ENCODE measurements at places on chromosomes 12 and 14. TPM values are rescaled to one million over a fixed set of nuclear protein-coding genes. Genes with fewer than 3 reads are reported as not detected.

DNA sequence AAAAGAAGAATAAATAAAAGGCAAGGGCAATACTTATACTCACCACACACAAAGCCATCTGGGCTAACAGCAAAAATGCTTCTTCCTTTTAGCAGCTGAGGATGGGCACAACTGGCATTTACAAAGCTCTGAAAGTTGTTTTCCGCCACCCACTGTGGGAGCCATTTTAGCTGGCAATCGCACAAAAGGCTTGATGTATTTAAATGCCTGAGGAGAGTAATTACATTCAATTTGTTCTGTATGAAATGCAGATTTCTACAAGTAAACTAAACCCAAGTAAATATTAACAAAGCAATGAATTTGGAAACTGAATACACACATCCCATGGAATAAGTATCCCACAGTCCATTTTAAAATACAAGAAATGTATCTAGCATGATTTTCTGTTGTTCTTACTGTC is 37.5 kb downstream of the LRIG3 start:
- DNase-seq, result no peak

- no peak for DNase-seq
Observed at GRCh38 chr12:80717856-80718255, 1.1 kb downstream of the MYF5 start.

NTF3 gene
- 0.27 TPM for total RNA-seq

DNA sequence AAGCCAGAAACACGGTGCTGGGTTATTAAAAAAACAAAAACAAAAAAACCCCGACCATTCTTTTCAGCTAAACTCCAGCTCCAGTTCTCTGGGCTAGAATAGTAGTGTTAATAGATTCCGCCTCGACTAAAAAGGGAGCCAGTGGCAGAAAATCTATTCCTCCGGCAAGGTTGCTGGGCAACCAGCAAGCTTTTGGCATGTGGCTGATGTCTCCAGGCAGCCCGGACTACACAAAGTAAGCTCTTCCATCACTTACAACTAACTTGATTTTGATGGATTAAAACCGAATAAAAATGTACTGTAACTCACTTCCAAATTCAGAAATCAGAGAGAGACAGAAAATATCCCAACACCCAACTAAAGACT is 126.4 kb upstream of the FOXN3 start:
- no peak for DNase-seq

DNA sequence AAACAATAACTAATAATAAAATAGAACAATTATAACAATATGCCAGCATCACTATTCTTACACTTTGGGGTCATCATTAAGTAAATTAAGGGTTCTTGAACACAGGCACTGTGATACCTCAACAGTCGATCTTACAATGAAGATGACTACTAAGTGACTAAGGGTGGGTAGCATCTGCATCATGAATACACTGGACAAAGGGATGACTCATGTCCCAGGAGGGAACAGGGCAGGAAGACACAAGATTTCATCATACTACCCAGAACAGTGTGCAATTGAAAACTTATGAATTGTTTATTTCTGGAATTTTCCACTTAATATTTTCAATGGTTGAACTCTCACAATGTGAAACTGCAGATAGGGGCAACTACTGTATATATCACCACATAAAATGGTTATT is 19.7 kb downstream of the TSPAN19 start:
- DNase-seq, result no peak

DNA sequence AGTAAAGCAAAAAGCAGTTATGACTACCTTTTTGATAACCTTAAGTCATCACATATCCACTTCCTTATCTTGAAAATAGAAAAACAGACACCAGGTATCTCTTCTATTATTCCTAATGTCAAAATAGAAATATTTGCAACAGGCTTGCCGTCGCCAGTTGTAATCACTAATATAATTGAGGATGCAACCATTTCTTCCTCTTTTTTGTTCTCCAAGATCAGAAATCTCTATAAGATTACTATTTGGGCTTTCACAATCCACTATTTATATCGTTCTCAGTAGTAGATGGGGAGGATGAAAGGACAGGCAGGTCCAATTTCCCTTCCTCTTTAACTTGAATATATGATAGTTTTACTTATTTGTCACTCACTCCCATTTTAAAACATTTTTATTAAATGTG is 130.2 kb upstream of the HMGA2 start:
- no peak for DNase-seq

DNA sequence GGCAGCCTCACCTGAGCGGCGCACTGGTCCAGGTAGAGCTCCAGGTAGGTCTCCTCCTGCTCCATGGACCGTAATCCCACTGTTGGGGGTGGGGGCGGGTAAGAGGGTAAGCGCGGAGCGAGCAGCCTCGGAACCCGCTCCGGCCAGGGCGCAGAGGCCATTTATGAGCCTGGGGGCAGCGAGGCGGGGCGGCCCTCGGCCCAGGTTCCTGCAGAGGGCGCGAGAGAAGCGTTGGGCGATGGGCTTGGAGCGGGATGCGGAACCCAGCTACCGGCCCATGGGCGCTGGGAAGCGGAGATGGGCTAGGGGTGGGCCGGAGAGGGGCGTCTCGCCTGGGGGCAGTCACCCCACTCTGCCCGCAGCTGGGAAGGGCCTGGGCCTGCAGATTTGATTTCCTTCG is at the start of gene TBPL2:
TSS of gene TBPL2 (minus strand) at position 232 of the 400 bp plus-strand sequence. CDS start at position 65, 167 bp downstream.
- DNase-seq, result no peak

DNA sequence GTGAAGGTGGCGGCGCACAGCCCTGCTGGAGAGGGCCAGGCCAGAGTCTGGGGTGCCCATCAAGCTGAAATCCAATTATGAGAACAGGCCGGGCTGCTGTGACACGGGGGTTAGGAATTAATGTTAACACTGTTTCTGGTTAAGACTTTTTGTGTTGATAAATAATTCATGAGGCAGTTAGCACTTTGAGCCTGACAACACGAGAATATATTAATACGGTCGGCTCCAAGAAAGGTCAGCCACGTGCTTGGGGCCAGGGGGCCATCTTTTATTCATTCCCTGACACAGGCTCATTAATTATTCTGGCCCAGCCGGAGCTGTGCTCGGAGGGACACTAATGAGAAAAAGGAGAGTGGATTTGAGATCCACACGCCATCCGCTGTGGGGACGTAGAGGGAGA is 45.1 kb downstream of the FBRSL1 start:
- DNase-seq, result no peak

DNA sequence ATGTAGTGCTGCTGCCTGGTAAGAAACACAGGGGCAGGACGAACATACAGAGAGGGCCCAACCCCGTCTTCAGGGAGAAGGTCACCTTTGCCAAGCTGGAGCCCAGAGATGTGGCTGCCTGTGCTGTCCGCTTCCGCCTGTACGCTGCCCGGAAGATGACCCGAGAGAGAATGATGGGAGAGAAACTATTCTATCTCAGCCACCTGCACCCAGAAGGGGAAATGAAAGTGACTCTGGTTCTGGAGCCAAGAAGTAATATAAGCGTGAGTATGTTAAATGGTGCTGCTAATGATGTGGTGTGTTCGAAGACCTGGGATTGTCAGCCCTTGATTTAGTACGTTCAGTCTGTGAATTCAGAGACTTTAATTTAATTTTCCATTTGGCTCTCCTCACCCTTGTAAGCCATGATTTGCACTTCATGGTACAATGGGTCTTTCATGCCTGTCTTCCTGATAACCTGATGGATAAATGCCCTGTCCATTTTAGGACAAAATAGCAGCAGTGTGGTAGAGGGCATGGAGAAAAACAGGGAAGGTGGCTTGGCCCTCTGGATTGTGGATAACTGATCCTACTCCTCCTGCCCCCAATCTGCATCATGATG is 318.9 kb downstream of the SNAPC1 start:
- DNase-seq, result no peak

DNA sequence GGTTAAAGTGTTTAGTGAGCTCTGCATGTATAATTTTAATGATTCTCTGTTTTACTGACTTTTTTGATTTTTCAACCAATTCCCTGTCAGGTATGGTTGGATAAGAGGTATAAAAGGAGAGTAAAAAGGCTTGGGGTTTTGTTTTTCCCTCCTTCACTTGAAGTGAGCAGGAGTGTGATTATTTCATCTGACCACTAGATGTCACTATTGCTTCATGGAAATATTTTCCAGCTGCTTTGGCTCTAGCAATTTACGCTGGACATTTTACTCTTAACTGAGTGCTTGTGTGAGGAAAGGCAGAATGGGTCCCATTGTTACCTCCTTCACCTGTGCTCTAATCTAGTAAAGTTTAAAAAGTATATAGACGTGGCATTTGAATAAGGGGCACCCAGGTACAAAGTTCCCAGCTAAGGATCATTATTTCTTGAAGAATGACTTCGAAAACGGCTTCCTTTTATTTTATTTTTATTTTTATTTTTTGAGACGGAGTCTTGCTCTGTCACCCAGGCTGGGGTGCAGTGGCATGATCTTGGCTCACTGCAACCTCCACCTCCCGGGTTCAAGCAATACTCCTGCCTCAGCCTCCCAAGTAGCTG is 66.5 kb downstream of the TBC1D30 start:
- DNase-seq, result no peak

- no peak for DNase-seq
Observed at GRCh38 chr12:56816491-56816890, 53.4 kb downstream of the HSD17B6 start.

RPL10L gene
- total RNA-seq, result not detected

NRXN3 gene
- 0.15 TPM for total RNA-seq

- no peak for DNase-seq
Observed at GRCh38 chr12:24081092-24081529, 131.6 kb upstream of the SOX5 start.

DTX1 gene
- 2.4 TPM for total RNA-seq

DNA sequence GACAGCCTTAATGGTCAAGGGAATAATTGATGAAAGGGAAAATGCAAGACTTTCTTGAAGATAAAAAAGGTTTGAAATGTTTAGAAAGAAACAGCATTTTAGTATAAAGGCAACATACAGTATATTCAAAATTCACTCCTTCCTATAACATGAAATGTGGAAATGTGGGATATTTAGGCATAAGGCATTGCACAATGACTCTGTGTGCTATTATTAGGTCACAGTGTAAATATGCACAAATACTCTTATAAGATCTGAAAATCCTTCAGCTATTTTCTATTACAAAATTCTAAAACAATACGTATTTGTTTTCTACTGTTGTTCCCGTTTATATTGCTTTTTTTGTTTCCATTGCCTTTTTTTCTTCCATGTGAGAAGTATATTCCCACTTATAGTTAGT is 127.7 kb downstream of the SLC16A7 start:
- DNase-seq, result no peak

DNA sequence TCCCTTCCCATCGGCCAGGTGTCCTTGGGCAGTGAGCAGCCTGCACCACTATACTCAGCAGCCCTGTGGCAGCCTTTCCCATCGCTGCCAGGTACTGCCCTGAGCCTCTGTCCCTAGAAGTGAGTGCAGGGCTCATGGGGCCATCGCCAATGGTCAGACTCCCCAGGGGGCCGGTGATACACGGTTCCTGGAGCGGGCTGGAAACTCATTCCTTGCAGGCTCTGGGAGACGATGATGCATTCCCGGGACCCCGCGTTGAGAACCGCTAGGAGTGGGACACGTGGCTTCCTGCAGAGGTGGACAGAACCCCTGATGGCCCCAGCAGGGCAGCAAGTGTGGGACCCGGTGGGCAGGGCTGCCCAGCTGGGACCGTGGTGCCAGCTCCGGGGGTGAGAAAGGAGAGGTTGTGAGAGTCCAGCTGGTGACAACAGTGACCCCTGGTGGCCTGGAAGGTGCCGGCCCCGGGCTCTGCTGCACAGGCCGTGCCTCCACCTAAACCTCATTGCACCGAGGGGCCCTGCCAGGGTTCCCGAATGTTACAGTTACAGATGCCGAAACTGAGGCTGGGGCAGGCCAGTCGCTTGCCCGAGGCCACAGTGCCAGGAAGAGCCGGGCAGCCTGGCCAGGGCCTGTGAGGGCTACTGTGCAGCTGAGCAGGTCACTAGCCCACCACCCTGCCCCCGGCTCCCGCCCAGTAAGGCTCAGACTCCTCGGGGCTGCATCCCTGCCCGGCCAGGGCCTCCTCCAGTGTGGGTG is 33.8 kb downstream of the FBRSL1 start:
- peak; percentile 87 for DNase-seq

GRCh38 chr12:119938049-119938667 is 50.9 kb upstream of the BICDL1 start:
- no peak for DNase-seq

GRCh38 chr14:37899365-37899764 is 303.9 kb downstream of the TTC6 start:
- DNase-seq, result no peak

MAP1LC3B2 gene
- 1.4 TPM for total RNA-seq

CMKLR1 gene
- total RNA-seq, result 5.5 TPM

DNA sequence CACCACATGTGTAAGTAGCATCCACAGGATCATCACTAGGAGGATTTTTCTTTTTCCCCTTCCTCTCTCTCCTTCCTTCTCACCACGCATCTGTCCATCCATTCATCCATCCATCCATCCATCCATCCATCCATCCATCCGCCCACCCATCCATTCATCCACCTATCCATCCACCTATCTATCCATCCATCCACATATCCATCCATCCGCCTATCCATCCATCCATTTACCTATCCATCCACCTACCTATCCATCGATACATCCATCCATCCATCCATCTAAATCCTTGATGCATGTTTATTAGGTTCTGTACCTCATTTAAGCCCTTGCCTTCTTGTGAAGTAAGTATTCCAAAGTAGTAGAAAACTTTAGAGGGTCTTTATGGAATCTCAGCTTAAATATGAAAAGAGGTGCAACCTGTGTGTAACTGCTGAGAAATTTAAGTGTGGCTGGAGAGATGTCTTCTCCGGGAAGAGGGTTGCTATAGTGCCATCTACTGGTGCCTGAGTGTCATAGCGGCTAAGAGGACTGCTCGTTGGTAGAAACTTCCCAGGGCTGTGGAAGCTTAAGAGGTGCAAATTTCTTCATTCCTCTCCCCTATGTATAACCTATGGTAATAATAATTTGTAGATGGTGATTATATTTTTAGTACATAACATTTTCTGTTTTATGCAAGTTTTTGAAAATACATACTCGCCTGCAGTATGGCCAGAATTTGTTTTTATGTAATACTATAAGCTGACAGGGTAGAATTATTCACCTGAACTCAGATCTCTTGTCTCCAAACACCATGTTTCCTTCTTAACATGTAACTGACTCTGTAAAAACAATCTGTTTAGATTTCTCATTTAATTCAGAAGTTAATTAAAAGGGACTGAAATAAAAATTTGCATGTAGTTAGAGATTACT is 46.0 kb downstream of the MYO1H start:
- no peak for DNase-seq

ZC2HC1C gene
- total RNA-seq, result 2.6 TPM

- DNase-seq, result no peak
Observed at GRCh38 chr14:54864526-54864925, 38.1 kb downstream of the GCH1 start.

DNA sequence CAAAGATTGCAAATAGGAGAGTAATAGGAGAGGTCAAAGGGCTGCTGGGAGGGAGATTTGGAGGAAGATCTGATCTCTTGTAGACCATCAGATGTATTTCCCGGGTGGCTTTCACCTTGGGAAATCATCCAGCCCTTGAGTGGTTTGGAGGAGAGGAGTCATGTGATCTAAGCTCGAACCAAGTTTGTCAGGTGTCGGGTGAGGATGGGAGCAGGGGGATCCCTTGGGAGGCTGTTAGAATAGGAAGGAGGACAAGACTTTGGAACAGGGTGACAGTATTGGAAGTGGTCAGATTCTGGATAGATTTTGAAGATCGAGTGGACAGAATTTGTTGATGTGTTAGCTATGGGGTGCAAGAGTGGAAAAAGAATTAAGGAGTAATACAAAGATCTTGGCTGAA is 46.6 kb downstream of the C12orf75 start:
- DNase-seq, result no peak

LMO3 gene
- total RNA-seq, result 2.8 TPM

FZD10 gene
- 0.68 TPM for total RNA-seq

C1S gene
- 49.0 TPM for total RNA-seq

Measured in psoas muscle (tissue), 8 donors.